Hematopoietic multipotent progenitor cell treated with erythropoietin and hydrocortisone succinate and interleukin-3 and kit ligand, for 8 days (in vitro differentiated cells): ENCODE measurements at places on chromosomes 2 and 18.

DNA sequence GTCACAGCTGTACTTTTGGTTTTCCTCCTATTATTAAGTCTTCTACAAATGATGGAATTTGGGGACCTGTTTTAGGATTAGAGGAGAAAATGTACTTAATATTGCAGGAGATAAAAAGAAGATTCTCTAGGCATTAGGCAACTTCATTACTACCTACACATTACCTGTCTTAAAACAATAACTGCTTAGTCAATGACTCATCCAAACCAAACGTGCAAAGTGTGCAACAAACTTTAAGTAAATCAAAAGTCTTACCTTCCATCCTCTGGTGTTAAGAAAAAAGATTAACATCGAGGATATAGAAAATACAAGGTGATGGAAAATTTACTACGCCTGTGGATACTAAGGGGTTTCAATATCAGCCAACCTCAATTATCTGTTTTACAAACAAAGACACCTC lies 285.3 kb upstream of the KYNU start:
- DNase-seq, result no peak

DNA sequence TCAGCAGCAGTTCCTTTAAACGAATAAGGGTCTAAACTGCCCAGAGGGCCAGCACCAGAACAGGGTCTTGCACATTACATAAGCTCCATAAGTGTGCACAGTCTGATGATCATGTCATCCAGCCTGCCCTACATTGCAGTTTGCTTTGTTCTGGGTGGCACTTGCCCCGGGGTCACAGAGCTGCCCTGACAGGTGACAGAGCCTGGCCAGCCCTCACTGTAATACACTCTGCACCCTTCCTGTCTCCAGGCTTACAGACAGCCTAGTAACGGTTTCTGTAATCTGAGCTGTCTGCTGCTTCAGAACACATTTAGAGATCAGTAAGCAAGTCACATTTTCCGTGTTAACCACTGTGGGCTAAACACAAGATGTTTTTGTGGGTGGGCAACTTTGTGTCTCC lies 213.3 kb downstream of the FAM210A start:
- DNase-seq, result no peak

- DNase-seq, result peak; percentile 62
These were observed 411.0 kb upstream of the GYPC start for GRCh38 chr2:126244937-126245336.

DNA sequence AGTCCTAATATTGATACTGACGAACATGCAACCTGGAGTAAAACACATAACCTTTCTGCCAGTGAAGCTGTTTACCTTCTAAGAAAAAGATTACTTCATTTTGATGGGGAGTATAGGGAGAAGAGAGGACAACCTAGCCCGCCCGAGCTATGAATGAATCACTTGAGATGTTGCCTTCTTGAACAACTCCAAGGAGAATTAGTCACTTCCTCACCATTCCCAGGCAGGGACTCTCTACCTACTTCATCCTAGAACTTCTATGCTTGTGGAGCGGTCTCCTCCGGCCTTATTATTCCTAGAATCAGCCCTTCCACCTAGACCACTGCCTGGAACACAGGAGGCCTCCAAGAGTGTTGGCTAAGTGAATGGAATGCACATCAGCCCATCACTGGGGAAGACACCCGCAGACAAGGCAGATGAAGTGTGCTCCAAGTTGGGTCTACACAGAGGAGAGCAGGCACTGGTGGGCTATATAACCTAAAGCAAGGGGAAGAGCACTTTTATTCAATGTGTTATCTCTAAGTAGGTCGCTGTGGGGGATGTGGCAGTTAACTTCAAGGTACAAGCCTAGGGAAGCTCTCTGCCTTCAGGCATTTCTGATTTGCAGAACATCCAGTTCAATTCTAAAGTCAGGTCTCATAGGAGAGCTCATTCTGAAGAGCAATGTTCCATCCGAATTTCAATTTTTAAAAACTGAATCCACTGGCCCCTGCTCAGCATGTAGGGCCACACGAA lies 57.4 kb downstream of the STK39 start:
- no peak for DNase-seq

- no peak for DNase-seq
These were observed 780.8 kb upstream of the GCFC2 start for GRCh38 chr2:76491503-76491902.

GRCh38 chr2:3526871-3527270 lies 7.5 kb upstream of the ADI1 start:
- DNase-seq, result no peak

GRCh38 chr2:238159071-238159539 lies 335 bp downstream of the ERFE start:
- no peak for DNase-seq

DNA sequence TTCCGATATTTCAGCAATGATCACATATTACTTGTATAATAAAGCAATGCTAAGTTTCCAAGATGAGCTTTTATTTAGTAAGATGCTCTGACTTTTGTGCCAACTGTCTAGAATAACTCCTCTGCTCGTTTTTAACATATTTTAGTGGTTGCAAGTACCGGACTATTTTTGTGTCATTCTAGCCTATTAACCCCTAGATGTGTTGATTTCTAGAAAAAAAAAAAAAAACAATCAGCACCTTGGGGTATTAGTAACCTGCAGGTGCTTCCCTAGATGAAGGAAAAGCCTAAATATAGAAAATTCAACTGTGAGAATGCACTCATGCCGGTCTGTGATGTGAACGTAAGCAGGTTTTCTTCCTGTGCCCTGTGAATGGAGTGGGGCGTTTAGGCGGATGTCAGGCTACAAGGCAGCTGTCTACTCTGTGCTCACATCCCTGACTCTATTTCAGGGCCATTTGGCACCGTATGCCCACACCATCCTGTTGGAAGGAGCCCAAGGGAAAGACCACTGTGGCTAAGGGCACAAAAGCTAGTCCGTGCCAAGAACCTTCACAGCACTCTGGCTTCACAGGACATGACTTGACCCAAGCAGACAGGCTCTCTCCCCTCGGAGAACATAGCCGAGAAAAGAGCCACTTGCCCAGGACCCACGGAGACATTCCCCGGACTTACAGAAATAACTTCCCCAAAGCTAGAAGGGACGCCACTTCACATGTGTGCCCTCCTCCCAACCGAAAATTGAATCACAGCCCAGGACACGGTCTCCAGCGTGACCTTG lies 60.9 kb upstream of the AGAP1 start:
- DNase-seq, result no peak

- no peak for DNase-seq
These were observed 229.8 kb downstream of the LDLRAD4 start for GRCh38 chr18:13448335-13448795.

DNA sequence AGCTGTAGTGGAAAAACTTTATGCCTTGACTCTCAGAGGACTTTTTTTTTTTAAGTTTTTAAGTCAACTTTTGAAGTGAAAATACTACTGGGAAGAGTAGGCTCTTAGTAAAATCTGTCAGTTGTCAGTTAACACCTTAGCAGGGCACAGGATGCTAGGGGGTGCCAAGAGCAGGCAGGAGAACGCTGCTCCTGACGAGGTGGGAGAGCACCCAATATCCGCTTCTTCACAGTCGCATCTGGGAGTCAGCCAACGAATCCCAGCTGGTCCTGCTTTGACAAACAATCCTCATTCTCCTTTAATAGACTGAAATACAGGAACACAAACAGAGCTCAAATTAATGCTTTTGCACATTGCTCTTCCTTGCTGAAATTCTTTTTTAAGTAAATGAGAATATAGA lies 709.5 kb upstream of the ACVR2A start:
- no peak for DNase-seq

DNA sequence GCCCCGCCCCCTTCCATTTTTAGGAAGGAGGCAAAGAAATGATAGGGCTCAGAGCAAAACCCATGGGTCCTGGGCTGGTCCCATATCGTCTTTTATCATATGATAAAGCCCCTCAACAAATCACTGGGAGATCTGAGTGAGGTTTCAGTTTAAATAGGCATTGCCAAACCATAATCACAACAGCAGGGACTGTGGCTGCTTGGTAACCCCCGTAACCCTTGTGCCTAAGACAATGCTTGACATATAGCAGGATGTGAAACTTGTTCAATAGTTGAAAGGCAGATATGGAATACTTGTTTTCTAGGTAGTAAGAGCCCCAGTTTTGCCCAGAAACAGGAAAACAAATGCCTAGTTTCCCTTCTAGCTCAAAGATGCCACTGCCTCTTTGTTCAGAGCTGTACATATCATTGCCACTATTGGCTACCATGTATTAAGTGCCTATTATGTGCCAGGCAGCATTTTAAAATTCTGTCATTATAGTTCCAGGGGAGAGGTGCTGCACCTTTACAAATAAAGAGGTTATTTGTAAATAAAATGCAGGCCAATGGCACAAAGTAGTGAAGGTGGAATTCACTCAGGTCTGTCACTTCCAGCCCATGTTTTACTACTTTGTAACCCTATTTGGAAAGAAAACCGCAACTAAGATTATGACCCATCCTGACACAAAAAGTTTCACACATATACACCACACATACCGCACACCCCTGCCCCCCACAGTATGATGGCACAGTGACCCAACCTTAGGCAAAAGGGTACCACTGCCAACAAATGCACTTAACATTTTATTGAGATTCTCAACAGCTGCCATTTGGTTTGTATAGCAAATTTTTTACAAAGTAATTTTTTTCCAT lies 14.2 kb downstream of the NAGK start:
- no peak for DNase-seq

- no peak for DNase-seq
These were observed 2.4 kb downstream of the WDR43 start for GRCh38 chr2:28896906-28897305.
